ENCODE measurements at places on chromosomes 13 and 19.

- DNase-seq: no peak
Measured at GRCh38 chr13:112732679-112733078, 42.8 kb downstream of the ATP11A start.

GRCh38 chr19:41872775-41873647 lies 4.1 kb upstream of the CD79A start:
- no peak for DNase-seq

GRCh38 chr13:34430294-34430693 lies 511.8 kb upstream of the NBEA start:
- no peak for DNase-seq

- DNase-seq: no peak
Measured at GRCh38 chr13:113981194-113981605, 7.3 kb upstream of the C13orf46 start.

GRCh38 chr19:16285769-16286498 lies 38.7 kb upstream of the KLF2 start:
- DNase-seq: no peak

DNA sequence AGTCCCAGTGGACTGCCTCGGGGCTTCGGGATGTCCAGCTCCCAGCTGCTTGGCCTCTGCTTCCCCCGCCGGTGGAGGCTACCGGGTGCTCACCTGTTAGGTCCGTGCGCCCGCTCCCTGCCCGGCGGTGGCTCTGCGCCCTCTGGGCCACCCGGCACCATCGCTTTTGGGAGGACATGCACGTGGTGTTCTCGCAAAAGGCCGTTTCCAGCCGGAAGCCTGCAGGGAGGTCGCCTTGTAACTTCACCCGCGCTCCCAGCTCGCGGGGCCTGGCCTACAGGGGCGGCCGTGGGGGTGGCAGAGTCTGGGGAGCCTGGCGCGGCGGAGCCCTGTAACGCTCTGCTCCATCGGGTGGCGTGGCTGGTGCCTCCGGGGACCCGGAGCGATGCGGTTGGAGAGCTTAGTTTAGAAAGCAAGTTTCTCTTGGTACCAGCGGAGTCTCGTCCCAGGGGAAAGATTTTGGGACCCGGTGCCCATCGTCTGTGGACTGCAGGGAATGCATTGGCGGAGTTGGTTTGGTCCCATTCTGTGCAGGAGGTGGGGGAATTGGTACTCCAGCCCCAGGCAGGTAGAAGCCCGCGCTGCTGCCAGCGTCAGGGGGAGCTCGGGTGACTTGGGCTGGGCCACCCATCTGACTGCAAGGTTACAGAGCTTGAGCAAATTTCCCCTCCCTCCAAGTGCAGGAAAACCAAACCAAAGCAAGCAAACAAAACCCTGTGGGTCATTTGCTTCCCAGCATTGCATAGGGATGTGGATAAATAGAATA lies 673 bp downstream of the SPATA13 start:
- DNase-seq: peak; percentile 9

GRCh38 chr13:95704510-95704909 lies 27.6 kb downstream of the DNAJC3 start:
- no peak for DNase-seq

- DNase-seq: no peak
Measured at GRCh38 chr19:17289489-17289888, 7.8 kb downstream of the ANKLE1 start.
